ENCODE measurements at places on chromosomes 11 and 22.

DNA sequence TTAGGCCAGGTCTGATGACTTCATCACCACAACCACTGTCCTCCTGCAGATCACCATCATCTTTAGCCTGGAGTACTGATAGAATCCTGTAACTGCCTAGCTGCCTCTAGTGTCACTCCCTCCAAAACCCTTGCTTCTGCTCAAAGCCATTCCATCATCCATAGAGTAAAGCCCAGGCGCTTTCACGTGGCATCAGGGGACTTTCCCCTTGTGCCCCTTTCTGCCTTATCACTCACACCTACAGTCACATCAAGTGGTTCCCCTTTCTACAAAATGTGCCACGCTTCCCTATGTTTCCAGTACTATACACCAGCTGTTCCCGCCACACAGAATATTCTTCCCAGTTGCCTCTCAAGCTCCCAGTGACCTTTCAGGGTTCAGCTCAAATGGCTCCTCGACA lies 75.9 kb downstream of the MN1 start:
- no peak for DNase-seq

- no peak for DNase-seq
Measured at GRCh38 chr11:3232956-3233355, 739 bp upstream of the MRGPRE start.

DNA sequence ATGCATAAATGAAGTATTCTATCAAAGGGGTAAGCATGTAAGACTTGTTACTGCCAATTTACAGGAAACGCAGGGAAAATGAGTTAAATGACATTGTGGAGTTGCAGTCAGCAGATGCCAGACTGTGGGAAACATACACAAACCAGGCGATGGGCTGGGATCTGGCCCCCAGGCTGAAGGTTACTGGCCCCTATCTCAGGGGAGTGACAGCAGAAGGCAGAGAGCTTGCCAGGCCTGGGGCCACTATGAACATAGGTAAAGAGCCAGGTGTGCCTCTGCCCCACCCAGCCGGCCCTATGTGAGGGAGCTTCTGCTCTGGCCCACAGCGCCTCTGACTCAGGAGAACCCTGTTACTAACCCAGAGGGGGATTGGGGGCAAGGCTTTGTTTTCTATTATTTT lies 26.1 kb upstream of the SLC25A1 start:
- DNase-seq, result no peak

DNA sequence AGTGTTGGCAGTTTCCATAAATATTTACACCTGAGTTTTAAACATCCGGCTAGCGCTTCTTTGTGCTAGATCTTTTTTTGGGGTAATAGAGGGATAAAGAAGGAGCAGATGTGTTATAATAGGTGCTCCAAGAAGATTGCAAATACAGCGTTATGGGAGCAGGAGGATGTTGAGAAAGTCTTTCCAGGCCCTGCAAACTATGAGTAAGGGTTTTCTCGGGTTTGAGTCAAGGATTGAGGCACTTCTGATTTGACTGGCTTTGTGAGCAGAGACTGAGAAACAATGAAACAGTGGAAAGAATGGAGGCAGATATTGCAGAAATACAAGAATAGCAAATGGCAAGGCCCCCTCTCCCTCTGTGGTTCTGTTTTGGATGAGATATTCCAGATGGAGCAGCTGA lies 155.0 kb upstream of the TIMP3 start:
- DNase-seq, result no peak

- DNase-seq, result no peak
Measured at GRCh38 chr22:44277386-44278135, 35.2 kb downstream of the SHISAL1 start.
